ENCODE measurements at places on chromosomes 6 and 20.

GRCh38 chr6:161411265-161411944 lies 137.5 kb upstream of the AGPAT4 start:
- no peak for DNase-seq

- peak; percentile 78 for DNase-seq
Observed at GRCh38 chr6:33929575-33930288, 125.9 kb upstream of the MLN start.

DNA sequence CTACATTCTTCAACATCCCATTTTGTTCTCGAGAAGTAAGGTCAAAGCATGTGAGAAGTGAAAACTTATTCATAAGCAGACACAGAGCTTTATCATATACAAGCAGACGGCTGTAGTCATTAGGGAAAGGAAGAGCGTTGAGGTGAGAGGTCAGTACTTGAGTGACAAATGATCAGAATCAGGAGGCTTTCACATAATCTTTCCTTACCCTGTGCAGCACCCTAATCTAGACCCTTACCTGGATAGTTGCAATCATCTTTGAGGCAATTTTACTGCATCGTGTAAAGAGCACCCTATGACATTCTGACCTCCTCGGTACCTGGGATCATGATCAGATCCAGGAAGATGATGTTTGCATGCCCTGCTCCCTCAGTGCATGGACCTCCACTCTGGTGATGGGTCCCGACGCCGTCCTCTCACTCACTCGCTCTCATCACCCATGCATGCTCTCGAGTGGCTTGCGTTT lies 62.7 kb downstream of the RNF182 start:
- DNase-seq, result no peak

- DNase-seq, result no peak
Observed at GRCh38 chr6:77440206-77440976, 22.9 kb downstream of the HTR1B start.

Data from DMS 273 treated with DMSO at 0.1 percent for 48 hours (cell line).